Caudate nucleus (tissue), 63 donors: ENCODE measurements at places on chromosomes 13 and 19.

GRCh38 chr13:31105020-31105795 lies 56.5 kb downstream of the HSPH1 start:
- no peak for DNase-seq

GRCh38 chr19:46601318-46602224 lies at the start of gene CALM3:
Gene CALM3, plus strand, starts transcription at chr19:46601330. Its CDS starts 105 bp downstream, at chr19:46601435.
- DNase-seq: no peak

- no peak for DNase-seq
Observed at GRCh38 chr13:26186995-26187394, 35.1 kb downstream of the RNF6 start.

DNA sequence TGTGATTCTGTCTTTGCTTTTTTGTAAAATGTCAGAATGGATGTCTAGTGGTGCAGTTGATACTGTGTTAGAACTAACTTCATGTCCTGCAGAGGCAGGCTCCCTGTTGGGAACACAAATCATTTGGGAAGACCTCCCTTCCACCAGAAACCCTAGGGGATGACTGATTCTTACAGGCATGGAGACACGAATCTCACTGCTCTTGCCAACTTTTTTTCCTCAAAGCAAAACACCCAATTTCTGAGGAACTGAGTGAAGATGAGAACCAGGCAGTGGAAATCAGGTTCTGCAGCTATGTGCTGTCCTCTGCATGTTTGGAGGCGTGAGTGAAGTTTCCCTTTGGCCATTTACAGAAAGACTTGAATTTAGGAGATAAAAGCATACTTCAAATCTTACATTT lies 87.5 kb upstream of the CSNK1A1L start:
- DNase-seq: no peak

DNA sequence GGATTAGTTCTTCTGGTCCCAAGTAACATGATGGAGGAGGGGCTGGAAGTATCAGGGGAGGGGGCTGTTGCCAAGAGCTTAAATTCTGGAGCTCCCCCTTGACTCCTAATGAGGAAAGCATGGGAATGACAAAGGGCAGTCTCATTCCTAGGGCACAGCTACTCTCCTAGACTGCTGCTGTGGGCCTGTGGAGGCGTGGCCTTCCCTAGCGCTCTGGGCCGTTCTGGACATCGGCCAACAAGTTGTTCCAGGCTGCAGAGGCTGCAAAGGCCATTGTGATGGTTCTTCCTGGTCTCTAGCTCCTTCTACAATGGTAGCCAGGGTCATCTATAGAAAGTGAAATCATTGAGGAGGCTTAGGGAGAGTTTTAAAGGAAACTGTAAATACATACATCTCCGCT lies 916.6 kb downstream of the DIAPH3 start:
- DNase-seq: peak; percentile 1

DNA sequence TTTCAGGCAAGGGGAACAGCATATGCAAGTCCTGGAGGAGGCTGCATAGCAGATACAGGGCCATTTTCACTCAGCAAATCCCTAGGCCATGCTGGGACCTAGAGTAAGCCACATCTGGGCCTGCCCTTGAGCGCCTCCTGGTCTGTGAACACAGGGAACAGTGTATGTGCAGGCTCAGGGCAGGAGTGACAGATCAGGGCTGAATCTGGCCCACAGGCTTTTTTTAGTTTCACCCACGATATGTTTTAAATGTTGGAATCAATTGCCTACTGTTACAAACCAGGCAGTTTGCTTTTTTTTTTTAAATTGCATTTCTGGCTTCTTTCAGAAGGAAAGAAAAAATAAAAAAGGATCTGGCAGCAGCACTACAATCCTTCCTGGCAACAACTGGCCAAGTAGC lies 1.5 kb upstream of the TMEM145 start:
- no peak for DNase-seq

DNA sequence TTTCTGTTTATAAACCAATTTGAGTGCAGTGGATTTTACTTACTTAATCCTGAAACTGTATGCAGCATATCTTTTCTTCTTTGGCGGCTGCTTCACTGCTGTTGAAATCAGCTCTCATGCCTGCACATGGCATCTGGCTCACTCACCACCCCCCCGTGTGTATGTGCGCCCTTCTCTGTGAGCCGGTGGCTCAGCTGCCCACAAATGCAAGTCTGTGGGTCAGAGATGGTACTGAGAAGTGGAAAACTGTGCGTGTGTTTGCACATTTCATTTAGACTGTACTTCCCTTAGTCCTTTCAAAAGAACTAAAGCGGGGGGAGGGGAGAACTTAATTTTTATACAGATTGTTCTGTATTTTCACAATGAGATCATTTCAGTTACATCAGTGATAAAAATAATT lies 307.6 kb downstream of the SHISA2 start:
- no peak for DNase-seq

- DNase-seq: no peak
Observed at GRCh38 chr19:19540715-19541515, 2.9 kb downstream of the CILP2 start.

DNA sequence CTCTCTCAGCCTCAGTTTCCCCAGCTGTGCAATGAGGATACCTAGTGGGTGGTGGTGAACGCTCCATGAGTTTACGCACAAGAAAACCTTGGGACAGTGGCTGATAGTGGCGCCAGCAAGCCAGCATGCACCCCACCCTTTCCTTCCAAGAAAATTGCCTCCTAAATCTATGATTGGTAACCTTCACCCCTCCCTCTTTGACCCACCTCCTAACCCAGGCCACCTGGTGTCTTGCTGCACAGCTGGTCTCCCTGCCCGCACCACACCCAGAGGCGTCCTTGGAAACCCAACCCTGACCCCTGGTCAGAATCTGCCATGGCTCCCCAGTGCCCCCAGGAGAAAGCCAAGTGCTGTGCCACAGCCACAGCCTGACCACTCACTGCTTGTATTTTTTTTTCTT lies 22.8 kb upstream of the BCL3 start:
- DNase-seq: no peak

- DNase-seq: no peak
Observed at GRCh38 chr13:114024603-114025404, 50.9 kb upstream of the C13orf46 start.

- no peak for DNase-seq
Observed at GRCh38 chr19:40323705-40324104, 24.5 kb downstream of the C19orf47 start.

GRCh38 chr19:32355309-32355708 lies 9.9 kb downstream of the ZNF507 start:
- no peak for DNase-seq
